ENCODE measurements at places on chromosomes 4 and X.
A peak's percentile ranks its signal among the peaks of the same experiment; 100 is the strongest.

- DNase-seq, result no peak
Measured at GRCh38 chr4:36547383-36547782, 266.0 kb downstream of the DTHD1 start.

DNA sequence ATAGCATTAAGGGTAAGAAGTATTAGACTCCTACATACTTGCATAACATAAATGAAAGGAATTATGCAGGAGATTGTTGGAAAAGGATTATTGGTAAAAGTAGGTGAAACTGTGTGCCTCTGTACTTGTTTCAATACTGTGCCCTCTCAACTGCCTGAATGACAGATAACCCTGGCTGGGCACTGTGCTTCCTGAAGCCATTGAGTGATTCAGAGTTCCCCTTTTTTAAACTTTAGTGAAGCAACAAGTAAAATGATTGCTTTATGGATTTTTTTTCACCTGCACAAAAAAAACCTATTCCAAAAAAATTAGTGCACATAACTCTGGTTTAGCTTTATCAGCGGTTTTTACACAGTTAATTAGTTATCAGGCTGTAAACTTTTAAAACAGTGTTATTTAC lies 204.8 kb downstream of the TRAM1L1 start:
- DNase-seq, result no peak

- DNase-seq, result no peak
Measured at GRCh38 chr4:145681518-145681917, 1.6 kb downstream of the C4orf51 start.

DNA sequence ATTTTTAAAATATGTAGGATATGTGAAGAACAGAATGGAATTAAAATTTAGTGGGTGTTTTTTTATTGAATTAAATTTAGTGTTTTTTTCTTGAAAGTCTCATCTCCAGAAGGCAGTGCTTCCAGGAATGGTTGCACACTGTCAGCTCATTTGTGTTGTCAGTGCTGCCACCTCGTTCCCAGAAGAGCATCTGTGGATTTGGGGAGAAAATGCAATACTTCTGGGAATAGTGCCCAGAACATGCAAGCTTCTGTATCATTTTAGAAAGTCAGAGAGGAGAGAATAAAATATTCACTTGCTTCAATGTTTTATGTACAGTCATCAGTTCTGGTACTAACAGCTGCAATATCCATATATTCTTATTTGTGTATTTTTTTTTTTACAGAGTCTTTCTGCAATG lies 608.8 kb downstream of the PCDH7 start:
- DNase-seq, result no peak

- peak; percentile 47 for DNase-seq
Measured at GRCh38 chr4:86497980-86498862, 95.9 kb upstream of the PTPN13 start.

- no peak for DNase-seq
Measured at GRCh38 chrX:118218940-118219339, 102.3 kb upstream of the KLHL13 start.

- no peak for DNase-seq
Measured at GRCh38 chr4:78543424-78544125, 8.0 kb upstream of the ANXA3 start.

DNA sequence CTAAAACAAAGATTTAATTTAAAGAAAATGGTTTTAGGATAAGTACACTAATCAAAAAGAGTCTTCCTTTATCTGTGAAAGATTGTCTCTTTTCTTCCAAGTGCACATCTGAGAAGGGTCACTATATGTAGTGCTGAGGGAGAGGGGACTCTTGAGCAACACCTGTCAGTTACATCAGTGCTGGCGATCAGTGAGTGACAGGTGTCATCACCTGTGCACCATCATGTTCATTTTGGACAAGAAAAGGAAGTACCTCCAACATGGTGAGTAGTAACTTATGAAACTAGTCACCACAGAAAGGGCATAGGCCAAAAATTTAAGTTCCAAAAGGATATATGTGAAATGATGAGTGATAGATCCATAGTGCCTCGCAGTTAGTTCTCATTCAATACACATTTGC lies 55.7 kb downstream of the MCUB start:
- no peak for DNase-seq

DNA sequence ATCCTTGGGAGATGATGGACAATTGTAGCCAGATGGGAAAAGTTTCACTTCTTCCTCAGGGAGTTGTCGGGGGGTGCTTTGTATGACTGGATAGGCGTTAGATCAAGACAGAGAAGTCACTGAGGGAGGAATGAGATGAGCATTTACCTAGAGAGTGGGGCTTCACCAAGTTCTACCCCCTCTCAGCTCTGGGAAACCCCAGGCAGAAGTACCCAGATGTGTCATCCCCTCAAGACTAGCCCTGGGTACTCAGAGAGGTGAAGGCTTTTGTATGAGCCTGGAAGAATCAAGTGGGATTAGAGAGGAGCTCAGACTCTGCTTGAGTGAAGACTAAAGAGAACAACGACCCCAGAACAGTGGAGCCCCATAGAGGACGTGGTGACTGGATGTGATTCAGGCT lies 1.9 kb downstream of the MAGEB1 start:
- no peak for DNase-seq

DNA sequence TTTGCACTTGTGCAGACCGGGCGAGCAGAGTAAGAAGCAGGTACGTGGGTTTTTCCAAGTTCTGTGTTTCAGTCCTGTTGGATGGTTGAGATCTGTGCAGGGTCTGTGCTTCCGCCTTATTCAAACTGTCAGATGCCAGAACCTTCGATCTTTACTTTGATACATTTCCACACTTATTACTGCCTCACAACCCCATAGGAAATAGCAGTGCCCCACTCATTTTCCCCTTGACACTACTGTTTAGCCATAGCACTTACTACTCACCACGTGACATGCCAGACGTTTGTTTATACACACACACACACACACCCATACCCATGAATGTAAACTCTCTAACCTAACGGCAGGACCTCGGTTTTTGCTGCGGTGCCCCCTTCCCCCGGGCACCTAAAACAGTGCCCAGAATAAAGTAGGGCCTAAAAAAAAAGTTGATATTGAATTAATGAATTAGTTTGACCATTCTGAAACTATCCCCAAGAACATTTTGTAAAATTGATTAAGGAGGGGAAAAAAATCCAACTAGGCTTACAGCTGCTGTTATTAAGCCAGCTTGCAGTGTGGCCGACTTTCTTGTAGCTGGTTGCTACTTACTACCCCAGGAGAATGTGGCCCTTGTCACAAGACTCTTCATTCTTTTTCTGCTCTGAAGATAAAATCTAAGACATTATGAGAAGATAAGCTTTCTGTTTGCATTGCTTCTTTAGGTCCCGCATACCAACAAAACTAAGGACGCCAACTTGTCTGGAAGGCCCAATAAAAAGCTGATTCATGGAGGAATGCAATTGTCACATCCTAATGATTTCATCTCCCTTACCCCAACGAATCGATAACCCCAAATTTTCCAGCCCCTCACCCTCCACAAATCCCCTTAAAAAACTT lies 704 bp upstream of the SEPSECS start:
- DNase-seq, result peak; percentile 25
